ENCODE measurements at places on chromosomes 3 and 15.

- no peak for DNase-seq
These were observed 49.9 kb upstream of the BLM start for GRCh38 chr15:90667073-90667754.

GRCh38 chr3:141250342-141250741 is 18.7 kb downstream of the PXYLP1 start:
- no peak for DNase-seq

DNA sequence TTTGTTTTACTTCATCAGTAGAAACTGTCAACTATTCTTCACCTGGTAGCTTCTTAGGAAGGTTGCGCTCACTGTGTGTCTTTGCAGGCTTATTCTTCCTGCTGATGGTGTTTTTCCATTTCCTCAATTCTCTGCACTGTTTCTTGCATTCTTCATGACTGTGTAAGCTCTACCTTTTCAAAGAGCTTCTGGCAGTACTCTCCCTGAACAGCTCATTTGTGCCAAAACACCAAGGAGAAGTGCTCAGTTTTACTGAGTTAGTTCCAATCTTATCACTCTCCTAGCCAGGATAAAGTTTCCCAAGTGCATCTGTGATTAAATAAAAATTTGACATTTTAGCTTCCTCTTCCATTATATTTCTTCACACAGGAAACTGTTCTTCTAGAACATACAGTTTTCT is 339.8 kb downstream of the EPHA3 start:
- DNase-seq, result no peak

GRCh38 chr3:113625834-113626233 is 70.6 kb downstream of the USF3 start:
- no peak for DNase-seq

DNA sequence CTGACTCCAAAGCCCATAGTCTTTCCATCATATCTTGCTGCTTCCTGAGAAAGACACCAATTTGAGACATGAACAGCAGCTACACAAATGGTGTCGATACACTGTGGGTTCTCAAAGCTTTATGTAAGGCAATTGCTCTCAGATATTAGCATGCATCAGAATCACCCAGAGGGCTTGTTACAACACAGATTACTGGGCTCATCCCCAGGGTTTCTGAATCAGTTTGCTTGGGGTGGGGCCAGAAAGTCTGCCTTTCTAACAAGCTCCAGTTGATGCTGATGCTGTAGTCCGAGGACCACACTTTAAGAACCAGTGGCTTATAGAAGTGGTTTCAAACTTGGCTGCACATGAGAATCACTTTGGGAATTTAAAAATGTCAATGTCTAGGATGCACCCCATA is 86.5 kb downstream of the SEMA6D start:
- no peak for DNase-seq

DNA sequence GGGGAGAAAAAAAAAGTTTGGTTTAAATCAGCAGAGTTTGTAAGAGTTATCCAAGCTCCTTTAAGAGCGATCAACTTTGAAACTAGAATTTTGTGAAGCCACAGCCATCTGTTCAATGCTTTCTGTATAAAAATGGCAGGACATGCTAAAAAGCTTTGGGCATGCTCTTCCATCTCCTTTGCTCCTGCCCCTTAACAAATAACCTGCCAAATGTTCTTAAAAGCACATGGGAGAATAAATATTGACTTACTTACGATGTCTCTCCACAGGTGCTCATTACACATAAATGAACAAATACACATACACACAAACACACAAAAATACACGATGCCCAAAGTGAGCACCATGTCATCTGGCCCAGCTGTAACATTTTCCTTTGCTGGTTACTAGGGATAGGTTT is 211.8 kb upstream of the DPH6 start:
- DNase-seq, result no peak

DNA sequence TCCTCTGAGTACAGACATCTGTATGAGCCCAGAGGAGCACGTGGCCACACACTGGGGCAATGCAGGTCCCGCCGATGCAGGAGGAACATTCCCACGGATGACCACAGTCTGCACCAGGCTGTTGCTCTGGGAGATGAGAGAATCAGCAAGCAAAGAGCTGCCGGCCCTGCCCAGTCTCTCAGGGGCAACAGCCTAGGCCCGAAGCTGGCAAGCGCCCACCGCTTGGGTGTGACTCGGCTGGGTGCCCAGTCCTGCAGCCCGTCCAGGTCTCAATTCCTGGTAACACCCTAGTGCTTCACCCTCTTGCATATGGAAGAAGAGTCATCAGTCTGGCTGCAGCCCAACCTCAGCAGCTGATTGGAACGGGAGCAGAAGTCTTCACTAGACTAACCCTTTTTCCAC is 153.7 kb upstream of the HES1 start:
- DNase-seq, result no peak

GRCh38 chr3:41681479-41681878 is 280.4 kb downstream of the ULK4 start:
- no peak for DNase-seq
